T-helper 2 cell (primary cell): ENCODE measurements at places on chromosomes 11 and 22.
A peak's percentile ranks its signal among the peaks of the same experiment; 100 is the strongest.

DNA sequence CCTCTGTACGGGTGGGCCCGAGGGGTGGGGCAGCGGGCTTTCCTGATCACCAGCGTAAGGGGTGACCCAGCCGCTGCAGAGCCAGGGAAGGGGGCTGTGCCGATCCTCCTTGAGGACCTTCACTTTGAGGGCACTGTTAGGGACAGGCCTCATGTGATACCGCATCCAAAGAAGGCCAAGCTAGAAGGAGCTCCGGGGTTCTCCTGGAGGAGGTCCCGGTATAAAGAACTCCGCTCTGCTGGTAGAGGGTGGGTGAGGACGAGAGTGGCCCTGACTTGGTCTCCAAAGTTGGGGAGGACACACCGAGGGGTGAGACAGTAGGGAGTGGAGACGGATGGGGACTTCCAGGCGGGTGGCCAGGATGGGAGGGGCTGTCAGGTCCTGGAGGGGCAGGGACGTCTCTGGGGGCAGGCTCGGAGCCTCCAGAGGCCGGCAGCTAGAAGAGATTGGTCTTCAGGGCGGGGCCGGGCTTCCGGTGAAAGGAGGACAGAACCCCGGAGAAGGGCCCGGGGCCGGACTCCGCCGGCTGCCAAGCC lies 4.6 kb downstream of the PHOX2A start:
- DNase-seq = no peak

DNA sequence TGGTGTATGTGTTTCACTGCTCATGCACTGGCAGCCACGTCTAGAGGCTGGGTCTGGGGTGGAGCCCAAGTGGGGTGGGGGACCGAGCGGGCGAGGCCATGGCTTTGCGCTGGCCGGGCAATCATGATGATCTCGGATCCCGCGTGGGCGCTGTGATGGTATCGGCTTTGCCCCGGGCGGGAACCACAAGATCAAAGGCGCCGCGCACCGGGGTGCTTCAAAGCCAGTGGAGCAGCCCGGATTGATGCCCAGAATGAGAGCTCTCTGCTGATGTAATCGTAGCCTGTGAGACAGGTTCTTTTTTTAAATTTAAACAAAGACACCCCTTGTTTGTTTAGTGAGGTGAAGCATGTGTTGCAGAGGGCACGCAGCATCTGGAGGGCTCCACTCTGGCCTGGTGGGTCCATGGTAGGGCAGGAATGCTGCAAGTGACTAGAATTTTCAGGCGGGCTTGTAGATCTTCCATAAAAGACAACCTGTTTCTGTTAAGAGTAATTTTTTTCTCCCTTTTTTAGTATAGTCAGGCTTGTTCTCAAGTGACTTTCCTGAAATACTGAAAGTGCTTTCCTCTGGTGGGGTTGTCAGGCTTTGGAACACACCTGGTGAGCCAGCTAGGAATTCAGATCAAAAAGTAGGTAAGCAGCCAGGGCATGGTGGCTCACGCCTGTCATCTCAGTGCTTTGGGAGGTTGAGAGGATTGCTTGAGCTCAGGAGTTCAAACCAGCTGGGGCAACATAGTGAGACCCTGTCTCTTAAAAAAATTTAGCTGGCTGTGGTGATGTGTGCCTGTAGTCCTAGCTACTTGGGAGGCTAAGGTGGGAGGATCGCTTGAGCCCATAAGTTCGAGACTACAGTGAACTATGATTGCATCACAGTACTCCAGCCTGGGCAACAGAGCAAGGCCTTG lies 40.7 kb downstream of the ZNRF3 start:
- DNase-seq = no peak

GRCh38 chr11:111461460-111462235 lies 50.5 kb downstream of the BTG4 start:
- DNase-seq = no peak

DNA sequence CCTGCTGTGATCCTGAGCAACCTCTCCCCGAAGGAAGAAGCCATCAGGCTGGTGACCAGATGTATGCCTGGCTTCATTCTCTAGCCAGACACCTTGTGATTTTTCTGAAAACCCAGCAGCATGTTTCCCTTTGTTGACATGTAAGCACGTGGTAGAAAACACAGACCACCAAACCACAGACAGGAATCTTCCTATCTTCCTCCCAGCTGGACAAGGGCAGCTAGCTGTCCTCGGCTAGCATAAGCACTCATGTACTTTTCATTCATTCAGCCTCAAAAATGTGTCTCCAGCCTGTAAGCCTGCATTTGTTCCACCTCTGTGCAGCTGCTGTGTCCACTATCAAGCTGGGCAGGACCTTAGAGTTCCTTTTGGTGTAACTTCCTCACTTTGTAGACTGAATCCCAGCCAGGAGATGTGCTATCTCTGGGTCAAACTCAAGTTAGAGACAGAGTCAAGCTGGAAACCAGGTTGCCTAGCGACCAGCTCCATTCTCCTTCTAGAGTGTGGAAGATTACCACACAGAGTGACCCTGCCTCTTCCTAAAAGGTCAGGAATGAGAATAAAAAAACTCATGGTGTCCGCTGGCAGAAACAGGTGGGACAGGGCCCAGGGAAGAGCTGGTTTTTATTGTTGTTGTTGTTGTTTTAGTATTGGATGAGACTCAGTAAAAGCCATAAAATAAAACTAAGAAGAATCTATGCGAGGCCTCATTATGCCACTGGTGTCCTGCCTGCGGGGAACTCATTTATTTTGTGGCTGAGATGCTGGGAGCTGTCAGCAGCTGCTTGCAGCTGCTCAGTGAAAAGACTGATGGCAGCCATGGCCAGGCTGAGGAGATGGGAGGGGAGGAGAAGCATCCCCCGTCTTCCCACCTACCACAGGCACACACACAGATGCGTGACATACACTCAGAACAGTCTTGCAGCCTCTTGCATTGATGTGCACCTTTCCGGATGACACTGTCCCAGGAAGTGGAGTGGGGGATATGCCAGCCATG lies 7.4 kb upstream of the CLMP start:
- DNase-seq = no peak

DNA sequence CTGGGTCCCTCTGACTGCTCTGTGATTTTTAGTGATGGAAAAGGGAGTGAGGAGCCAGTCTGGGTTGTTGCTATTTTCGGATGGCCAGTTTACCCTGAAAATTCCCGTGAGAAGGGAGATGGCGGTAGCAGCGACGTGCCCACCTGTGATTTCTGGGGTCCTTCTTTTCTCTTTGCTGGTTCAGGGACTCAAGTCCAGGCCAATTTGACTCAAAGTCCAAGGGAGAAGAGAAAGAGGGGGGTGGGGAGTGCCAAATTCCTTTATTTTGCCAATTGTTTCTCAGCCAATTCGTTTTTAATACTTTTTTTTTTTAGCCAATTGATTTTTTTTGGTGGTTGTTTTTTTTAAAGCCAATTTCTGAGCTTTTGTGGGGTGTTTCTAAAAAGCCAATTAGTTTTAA lies 6.9 kb downstream of the IGF2 start:
- DNase-seq = no peak

DNA sequence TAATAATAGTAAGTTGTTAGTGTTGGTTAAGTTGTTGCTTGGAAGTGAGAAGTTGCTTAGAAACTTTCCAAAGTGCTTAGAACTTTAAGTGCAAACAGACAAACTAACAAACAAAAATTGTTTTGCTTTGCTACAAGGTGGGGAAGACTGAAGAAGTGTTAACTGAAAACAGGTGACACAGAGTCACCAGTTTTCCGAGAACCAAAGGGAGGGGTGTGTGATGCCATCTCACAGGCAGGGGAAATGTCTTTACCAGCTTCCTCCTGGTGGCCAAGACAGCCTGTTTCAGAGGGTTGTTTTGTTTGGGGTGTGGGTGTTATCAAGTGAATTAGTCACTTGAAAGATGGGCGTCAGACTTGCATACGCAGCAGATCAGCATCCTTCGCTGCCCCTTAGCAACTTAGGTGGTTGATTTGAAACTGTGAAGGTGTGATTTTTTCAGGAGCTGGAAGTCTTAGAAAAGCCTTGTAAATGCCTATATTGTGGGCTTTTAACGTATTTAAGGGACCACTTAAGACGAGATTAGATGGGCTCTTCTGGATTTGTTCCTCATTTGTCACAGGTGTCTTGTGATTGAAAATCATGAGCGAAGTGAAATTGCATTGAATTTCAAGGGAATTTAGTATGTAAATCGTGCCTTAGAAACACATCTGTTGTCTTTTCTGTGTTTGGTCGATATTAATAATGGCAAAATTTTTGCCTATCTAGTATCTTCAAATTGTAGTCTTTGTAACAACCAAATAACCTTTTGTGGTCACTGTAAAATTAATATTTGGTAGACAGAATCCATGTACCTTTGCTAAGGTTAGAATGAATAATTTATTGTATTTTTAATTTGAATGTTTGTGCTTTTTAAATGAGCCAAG lies 2.7 kb downstream of the NEAT1 start:
- peak; percentile 73 for DNase-seq

DNA sequence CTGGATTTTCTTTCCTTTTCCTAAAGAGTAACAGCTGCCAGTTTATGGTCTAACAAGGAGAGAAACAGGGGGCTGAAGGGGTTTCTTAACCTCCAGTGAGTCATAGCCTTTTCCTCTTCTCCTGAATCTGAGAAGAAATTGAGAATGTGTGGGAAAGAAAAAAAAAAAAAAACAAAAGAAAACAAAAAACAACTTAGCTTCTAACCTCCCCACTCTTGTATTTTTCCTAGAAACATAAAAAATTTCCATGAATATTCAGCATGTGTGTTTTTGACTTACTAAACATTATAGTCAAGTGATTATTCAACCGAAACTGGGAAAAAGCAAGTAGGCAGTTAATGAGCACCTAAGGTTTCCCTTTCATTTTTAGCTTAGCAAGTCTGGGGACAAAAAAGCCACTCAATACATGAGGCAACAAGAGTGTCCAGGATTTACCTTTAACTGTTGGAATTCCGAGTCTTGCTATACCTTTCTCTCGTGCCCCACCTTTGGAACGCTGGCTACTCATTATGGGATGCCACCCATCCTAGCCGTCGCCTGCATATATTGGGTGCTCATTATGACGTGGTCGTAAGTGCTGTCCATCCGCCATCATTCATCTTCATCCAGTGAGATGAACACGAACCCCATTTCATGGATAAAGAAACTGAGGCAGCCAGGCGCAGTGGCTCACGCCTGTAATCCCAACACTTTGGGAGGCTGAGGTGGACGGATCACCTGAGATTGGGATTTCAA lies 2.4 kb downstream of the ASPHD2 start:
- no peak for DNase-seq

DNA sequence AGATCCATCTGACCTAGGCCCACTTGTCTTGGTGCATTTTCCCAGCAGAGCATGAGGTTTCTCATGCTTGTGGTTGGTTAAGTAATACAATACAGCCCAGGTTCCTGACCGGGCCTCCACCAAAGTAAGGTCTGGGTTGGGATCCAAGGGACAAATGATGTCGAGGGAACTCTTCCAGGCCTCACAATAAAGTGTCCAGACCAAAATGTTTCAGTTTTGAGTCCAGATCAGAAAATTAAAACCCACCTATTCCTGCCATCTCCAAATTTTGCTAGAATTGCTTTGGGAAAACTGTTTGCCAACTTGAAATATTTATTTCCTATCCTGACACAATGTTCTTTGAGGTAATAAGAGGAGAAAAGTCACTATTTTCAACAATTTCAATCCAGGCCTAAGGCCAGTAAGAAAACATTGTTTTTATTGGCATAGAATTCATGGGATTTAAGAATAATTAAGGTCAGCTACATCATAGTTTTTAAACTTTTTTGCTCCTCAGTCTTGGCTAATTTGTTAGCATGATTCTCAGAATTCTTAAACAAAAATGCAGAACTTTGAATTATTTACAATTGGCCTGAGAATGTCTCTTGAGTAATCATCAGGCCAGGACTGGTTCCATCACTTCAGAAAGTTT lies 51.4 kb downstream of the ME3 start:
- DNase-seq = no peak

- no peak for DNase-seq
Observed at GRCh38 chr22:39416319-39416718, 16.7 kb downstream of the TAB1 start.

GRCh38 chr22:50604256-50605001 lies 3.8 kb downstream of the MAPK8IP2 start:
- no peak for DNase-seq

GRCh38 chr11:123185326-123185725 lies 9.7 kb downstream of the CLMP start:
- DNase-seq = no peak

- DNase-seq = no peak
Observed at GRCh38 chr11:59761993-59762392, 6.8 kb downstream of the STX3 start.

- no peak for DNase-seq
Observed at GRCh38 chr11:93537767-93538261, 5.4 kb downstream of the SMCO4 start.

DNA sequence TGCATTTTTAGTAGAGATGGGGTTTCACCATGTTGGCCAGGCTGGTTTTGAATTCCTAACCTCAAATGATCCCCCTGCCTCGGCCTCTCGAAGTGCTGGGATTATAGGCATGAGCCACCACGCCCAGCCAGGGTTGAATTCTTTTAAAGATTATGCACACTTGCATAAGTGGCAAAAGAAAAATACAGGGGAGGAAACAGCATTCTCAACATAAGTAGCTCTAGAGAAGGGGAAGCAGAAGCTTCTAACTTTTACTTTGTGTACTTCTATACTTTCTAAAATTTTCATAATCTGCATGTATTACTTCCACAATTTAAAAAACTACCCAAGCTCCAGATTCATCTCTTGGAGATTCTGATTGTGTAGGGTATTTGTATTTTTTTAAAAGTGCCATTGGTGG lies 108.0 kb downstream of the SLC1A2 start:
- DNase-seq = no peak

GRCh38 chr11:110430267-110431050 lies 711 bp downstream of the FDX1 start:
- DNase-seq = peak; percentile 61

DNA sequence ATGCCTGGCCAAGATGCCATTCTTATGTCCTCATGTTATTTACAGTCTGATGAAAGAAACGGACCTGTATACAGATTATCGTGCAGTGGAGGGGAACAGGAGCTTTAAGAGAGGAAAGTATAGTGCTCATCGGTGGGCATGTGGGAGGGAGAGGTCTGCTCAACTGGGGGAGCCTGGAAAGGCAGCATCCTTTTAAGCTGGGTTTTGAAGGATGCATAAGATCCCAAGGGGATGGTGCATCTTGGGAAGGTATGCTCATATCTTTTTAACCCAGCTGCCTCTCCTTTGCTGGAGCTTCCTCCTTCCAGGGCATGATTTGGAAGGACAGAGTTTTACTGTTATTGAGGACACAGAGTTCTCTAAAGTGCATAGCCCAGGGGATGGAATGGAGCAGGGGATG lies 34.8 kb downstream of the MIAT start:
- no peak for DNase-seq

DNA sequence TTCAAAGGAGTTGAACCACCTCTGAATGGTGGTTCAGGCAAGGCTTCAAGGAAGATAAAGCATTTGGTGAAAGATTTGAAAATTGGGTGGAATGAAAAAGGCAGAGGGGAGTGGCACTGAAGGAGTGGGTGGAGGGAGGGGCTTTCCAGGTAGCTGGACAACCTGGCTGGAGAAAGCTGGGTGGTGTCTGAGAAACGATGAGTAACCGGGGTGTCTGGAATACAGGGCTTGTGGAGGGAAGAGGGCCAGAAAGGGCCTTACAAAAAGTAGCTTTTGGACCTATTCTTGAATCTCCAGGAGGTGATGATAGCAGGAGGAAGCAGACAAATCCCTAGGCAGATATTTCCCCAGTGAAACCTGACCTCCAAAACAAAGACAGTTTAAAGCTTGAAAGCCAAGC lies 99.3 kb downstream of the RASSF10 start:
- no peak for DNase-seq

GRCh38 chr22:42308892-42309468 lies 38.5 kb upstream of the TCF20 start:
- no peak for DNase-seq
